ENCODE measurements at places on chromosomes 6 and 20.
A peak's percentile ranks its signal among the peaks of the same experiment; 100 is the strongest.

- DNase-seq, result peak; percentile 72
Observed at GRCh38 chr6:14276667-14277404, 159.3 kb downstream of the CD83 start.

DNA sequence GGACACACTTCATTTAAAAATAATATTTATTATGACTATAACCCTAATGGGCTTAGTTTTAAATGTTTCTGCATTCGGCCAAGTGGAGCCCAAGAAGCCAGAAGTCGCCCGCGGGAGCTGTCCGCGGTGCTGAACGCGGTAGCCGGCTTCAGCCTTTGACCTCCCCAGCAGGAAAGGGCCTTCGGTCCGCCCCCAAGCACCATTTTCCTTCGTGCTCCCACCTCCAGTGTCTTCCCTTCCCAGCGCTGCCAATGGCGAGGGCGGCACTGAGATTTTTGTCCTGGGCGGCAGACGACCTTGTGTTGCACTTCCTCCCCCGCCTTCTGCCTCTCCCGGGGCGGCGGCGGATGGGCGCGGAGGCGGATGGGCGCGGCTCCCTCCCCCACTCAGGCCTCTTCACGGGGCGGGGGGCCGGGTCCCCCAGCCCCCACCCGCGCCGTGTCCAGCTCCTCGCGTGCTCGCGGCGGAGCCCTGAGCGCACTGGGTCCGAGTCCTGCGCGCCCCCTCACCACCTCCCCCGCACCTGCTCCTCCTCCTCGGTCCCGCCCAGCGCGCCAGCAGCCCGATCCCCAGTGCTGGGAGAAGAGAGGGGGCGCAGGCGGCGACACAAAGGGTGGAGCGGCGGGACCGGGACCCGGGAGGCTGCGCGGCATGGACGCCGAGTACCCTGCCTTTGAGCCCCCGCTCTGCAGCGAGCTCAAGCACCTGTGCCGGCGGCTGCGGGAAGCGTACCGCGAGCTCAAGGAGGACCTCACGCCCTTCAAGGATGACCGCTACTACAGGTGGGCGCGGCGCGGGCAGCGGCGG is 23.6 kb upstream of the TMEM181 start:
- DNase-seq, result no peak

GRCh38 chr20:50536333-50536732 is 26.1 kb downstream of the PTPN1 start:
- DNase-seq, result no peak

DNA sequence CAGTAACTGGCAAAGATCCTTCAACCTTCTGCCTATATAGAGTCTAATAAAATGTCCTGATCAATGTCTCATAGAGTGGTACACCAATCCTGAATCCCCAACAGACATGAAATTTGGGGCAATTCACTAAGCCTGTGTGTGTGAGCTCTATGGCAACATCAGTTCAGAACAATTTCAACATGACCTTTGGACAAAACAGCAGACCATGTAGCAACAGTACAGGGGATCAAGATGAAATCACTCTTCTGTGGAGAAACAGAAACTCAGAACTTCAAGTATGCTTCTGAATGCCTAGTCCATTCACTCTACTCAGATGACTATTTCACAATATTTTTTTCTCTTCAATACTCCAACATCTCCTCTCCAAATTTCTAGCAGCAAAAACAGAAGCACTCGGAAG is 49.1 kb upstream of the OPRM1 start:
- DNase-seq, result no peak

GRCh38 chr6:54737247-54737646 is 109.3 kb upstream of the FAM83B start:
- DNase-seq, result peak; percentile 11

- DNase-seq, result no peak
Observed at GRCh38 chr6:30394139-30394538, 49.2 kb downstream of the RPP21 start.

DNA sequence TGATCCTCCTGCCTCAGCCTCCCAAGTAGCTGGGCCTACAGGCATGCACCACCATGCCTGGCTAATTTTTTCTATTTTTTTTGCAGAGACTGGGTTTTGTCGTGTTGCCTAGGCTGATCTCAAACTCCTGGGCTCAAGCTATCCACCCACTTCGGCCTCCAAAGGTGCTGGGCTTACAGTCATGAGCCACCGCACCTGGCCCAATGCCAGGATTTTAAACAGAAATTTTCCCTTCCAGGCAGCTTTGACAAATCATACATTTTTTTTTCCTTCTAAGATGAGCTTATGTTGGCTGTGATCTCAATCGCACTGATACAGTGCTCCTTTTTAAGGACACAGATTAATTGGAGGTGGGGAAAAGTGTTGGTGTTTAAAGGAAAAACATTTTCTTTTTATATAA is 73.2 kb upstream of the CD2AP start:
- no peak for DNase-seq

GRCh38 chr6:139825935-139826374 is 451.5 kb upstream of the CITED2 start:
- no peak for DNase-seq

DNA sequence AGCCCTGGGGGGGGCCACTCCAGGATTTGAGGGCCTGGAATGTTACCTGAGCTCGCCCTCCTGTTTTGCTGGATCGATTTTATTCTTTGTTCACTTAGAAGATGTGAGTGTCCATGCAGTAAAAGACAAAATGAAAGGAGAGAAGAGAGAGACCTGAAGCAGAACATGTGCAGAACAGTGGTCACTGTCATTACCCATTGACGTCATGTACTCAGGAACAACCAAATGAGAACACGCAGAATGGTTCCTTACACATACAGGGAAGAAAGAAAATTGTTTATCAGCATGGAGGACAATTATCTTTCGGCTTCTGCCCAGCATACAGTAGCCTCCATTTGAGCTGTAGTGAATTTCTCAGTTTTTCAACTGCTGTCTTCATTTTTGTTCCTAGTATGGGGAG is 258.1 kb downstream of the FNDC1 start:
- no peak for DNase-seq

GRCh38 chr6:134983823-134984222 is 33.9 kb upstream of the ALDH8A1 start:
- DNase-seq, result no peak

GRCh38 chr6:115773741-115774140 is 286.9 kb downstream of the FRK start:
- DNase-seq, result no peak

- DNase-seq, result no peak
Observed at GRCh38 chr6:19052219-19052618, 665.1 kb downstream of the RNF144B start.

DNA sequence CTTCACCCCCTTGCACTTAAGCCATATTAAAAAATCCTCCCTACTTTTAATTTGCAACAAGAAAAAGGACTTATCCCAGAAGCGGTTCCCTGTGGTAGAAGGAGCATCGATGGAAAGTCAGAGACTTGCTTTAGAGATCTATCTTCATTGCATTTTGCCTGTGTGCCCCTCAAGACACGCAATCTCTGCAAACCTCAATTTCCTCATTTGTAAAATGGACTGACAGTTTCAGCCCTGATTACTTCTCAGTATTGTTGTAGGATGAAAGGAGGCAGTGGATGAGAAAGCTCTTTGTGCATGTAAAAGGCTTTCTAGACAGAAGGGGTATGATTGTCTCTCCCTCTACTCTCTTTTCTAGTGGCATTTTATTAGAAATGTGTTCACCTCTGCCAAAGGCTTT is 410.2 kb downstream of the CDC5L start:
- no peak for DNase-seq

DNA sequence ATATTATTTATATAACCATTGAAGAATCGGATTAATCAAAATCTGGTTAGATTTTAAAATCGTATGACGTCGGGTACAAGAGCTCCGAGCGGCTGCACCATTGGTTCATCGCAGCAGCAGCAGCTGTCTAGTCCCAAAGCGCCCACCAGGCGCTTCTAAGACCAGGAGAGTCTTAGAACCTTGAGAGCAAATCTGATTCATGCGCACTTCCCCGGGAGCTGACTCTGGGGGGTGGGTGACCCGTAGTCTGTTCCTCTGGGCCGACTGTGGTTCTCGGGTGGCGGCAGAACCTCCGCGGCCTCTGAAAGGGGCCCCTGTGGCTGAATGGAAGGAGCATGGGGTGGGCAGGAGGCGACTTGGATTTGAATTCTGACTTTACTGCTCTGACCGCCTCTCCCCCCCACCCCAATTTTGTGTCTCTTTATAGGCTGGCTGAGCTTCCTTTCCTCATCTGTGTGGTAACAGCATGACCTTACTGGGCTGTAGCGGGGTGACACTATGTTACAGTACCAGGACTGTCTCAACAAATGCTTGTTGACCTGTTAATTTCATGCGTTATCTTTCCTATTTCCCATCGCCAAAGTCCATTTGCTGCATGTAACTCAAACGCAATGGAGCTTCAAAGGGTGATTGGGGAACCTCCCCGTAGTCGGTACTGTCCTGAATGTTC is 119.7 kb downstream of the RTN4IP1 start:
- peak; percentile 81 for DNase-seq

- DNase-seq, result no peak
Observed at GRCh38 chr6:118372413-118372812, 175.7 kb upstream of the PLN start.

DNA sequence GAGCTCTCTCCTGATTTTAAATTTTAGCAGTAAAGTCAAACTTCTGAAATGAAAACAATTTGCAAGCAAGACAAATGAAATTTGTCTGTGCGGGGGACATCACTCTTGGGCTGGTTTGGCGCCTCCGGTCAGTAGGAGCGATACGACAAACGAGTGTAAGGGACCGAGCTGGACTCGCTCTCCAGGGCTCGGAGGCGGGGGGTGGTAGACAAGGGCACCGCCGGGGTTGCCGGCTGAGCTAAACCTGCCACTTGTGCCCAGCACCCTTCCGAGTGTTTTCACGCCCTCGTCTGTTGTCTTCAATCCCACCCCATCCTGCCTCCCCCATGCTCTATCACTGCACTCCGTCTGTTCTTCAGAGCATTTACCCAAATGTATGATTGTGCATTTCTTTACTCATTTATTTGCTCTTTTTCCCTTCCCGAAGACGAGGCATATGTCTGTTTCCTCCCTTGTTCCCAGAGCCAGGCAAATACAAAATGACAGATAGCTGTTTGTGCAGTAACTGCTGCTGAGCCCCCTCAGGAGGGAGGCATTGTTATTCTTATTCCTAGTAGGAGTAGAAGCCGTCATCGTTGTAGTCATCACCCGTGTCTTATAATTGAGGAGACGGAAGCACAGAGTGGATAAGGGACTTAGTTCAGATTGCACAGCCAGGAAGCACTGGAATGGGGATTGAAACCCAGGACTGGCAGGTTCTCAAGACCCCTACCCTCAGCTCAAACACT is 62.8 kb upstream of the APCDD1L start:
- no peak for DNase-seq

- DNase-seq, result no peak
Observed at GRCh38 chr6:143034689-143035334, 25.9 kb upstream of the AIG1 start.

- no peak for DNase-seq
Observed at GRCh38 chr6:54074578-54075195, 36.6 kb upstream of the MLIP start.

DNA sequence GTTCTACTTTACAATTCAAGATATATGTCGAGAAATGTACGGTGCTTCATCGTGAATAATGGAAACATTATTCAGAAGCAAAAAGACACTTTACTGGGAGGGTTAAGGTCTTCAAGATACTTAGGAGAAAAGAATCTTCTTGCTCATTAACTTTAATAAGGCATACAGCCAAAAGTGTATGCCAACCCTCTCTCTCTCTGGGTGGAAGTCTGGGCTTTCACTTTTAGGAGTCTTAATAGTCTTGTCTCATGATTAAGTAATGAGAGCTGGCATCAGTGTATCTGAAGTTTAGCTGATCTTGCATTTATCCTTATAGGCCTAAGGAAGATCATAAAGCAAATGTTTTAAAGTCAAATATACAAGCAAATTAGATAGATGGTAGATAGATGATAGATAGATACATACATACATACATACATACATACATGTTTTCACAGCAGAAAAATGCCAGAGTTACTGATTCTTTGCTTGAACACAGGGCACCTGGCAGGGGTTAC is 21.5 kb downstream of the OLIG3 start:
- no peak for DNase-seq

DNA sequence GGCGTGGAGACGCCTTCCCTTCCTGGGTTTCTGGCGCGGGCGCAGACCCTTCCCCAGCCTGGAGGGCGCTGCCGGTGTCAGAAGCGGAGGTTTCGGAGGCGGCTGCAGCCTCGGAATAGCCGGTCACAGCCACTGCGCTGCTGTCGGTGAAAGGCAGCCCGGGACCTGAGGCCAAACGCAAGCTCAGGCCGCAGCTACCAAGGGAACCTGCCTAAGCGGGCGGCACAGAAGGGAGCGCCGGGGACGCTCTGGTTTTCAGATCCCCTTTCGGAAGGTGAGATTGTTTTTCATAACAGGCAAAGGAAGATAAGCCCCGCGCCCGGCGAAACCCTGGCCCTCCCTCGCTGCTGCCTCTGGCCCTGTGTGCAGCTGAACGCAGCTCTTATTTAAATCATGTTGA is 116.5 kb downstream of the FAM120B start:
- no peak for DNase-seq

GRCh38 chr20:43028470-43028869 is 161.2 kb downstream of the PTPRT start:
- no peak for DNase-seq

- DNase-seq, result no peak
Observed at GRCh38 chr6:85660181-85660611, 17.5 kb upstream of the SYNCRIP start.

DNA sequence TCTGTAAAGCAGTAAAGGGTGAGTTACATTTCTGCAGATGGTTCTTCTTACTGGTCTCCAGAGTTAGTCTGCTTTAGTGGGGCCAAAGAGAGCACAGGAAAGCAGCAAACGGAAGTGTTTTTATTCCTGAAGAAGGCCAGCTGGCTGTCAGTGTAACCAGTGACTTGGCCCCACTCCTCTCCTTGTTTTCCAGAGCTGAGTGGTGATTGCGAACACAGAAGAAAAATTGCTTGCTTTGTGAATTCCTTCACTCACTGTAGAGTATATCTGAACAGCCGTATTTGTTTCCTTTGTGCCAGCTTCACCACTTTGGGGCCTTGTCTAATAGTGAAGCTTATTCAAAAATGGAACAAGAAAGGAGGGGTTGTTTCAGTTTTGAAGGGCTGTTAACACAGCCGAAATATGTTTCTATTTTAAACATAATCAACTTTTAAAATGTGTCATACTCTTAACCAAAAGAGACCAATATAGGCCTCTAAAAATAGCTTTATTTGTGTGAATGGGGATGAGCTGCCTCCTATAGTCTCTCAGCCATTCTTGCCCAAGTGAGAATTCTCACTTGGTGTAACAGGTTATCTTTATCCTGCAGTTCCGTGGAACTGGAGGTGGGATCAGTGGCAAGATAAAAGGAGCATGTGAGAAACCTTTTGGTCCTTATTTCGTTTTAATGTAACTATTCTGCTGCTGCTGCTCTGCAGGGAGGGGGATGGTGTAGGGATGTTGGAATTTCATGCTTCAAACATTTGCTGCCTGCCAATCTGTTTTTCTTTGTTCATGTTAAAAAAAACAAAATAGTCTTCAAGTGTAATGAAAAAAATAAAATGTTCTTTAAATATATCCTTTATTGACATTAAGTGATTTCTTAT is 37.8 kb downstream of the ZC2HC1B start:
- DNase-seq, result no peak

- DNase-seq, result no peak
Observed at GRCh38 chr20:32968478-32969241, 35.6 kb downstream of the SUN5 start.

Data from AML-193 (cell line).